ENCODE measurements at places on chromosomes 5 and 9.
A peak's percentile ranks its signal among the peaks of the same experiment; 100 is the strongest.

DNA sequence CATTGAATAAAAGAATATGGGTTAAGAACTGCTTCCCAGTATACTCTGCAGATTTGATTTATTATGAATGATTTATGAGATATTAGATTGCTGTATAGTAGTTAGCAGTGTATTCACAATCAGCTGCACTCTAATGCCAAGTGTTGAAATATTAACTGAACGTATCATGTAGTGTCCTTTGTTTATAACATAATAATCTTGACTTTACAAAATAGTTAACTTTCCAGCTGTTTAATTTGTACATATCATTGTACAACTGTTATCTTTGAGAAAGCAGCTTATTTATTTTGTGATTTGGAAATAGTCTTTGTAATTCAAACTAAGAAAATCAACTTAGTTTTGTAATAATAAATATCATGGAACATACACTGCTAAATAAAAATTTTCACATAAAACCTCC, 219.5 kb downstream of the RANBP17 start:
- DNase-seq = no peak

DNA sequence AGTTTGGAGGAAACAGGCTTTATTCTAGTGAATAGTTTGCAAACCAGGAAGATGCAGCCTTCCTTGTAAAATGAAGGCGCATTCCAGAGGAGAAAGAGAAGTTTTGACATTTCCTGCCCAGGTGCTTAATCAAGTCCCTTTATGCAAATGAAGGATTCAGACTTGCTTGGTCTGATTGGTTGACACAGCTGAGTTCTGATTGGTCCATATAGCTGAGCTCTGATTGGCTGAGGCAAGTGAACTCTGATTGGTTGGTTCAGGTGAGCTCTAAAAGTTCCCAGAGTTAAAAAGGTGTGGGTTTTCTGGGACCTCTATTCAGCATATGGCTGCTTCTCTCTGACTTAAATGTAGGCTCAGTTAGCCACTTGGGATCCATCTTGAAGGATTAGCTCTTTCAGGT, 151.0 kb downstream of the CACNA1B start:
- DNase-seq = peak; percentile 5

- peak; percentile 11 for DNase-seq
These were observed 154.2 kb upstream of the DAB2 start for GRCh38 chr5:39578887-39579497.

DNA sequence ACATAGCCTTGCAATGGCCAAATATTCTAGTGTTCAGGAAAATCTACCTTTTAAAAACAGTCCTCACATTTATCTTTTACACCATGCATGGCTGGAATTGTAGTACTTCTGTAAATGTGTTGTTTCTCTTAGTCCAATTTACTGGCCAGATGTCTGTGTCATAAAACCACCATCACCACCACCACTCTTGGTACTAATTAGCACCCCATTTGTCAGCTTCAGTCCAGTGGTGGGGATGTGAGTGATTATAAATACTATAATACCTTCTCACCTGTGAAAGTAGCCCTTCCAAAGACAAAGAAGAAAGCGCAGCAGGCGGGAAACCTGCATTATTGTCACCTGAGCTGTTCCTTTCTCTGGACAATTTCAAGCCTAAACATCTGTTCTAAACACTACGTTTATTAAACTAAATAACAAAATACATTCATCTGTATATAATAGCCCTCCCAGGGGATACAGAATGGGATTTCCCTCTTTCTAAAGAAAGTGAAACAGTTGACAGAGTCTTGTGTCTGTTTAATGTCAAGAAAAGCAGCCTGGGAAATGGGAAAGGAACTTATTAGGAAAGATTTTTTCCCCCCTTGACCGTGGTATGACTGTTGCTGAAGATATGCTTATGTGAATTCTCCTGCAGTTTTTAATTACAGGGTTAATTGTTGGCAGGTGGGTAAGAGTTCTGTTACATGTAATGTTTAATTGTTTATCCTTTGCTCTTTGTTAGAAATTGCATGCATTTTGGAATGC, 144.5 kb upstream of the NUDT12 start:
- DNase-seq = no peak

DNA sequence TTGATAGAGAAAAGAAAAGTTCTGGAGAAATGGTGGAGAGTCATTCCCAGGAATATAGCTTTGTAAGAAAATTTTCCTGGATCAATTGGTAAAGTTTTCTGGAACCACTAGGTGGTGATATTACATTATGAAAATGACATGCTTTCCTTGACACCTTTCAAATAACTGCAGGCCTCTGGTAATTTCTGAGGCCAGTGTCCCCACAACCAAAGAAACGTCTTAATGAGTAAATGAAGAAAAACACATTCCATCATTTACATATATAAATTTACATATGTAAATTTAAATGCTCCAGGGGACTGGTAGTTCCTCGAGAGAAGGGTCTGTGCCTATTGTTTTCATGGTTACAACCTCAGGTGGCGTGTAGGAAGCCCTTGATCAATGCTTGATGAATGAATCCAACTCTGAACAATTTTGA, 17.2 kb upstream of the RGS3 start:
- peak; percentile 76 for DNase-seq

DNA sequence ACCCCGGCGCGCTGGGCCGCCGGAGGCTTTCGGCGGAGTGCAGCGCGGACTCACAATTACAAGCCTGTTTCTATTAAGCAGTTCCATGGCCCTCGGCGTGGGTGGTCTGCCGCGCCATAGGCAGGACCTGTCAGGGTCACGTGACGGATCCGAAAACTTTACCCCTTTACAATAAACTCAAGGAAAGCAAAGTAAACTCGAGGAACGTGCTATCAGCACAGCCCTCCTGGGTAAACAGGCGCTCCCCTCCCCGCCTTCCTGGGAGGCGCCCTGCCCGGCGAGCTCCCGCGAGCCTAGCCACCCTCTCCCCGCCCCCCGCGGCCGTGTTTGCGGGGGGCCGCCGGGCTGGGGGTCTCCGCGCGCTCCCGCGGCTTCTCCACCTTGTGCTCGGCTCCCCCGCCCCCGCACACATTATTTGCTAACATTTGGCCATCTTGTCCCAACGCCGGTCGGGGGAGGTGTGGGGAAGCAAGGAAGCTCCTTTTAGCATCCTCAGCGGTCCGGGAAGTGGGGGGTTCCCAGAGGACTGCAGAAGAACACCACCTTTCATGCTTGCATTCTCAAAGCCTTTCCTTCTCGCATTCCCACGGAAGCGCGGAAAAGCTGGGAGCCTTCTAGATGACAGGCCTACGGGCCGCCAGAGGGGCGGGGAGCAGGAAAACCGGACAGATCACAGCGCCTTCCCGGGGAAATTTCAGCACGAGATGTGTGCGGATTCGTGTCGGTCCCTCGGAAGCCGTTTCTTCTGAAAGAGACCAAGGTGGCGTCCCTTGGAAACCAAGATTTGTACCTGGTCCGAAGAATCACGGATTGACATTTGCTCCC, at the start of gene PTCH1:
PTCH1 (minus strand) TSS at position 238 of the 825 bp plus-strand sequence.
- DNase-seq = no peak

DNA sequence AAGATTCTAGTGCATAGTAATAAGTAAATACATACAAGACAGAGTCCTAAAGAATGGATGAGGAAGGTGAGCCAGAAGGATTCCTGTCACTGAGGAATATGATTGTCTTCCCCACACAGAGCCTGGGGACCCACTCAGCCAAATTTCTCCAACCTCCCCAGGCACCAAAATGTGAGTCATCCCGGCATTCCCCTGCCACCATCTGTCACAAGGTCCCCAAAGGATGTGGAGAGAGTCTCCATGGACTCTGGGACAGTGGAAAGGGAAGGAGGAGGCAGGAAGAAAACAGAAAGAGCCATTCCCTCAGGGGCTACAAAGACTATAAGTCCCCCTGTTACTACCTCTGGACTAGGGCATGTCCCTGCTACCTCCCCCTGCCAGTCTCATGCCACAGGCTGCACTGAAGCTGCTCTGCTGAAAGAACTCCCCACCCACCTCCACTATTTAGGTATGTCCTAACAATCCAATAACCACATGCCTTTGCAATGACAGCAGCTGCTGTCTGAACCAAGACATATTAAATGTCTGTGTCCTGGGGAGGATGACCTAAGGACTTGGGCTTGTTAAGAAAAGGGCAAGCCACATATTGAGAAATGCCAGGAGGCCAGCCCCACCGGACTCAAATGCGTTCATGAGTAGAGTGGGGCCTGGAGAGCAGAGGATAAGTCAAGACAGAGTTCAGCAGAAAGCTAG, 10.7 kb upstream of the OR5C1 start:
- DNase-seq = no peak

DNA sequence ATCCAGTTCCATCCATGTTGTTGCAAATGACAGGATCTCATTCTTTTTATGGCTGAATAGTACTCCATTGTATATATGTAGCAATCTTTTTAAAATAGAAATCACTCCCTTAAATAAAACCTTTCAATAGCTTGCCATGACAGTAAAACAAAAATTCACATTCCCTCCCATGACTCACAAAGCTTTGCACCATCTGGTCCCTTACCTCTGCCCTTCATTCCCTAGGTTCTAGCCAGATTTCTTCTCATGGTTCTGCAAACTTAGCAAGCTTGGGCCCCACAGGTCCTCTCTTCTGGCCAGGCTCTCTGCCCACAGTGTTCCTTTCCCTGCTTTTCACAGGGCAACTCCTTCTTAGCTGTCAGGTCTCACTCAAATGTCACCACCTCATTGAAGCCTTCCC, 4.3 kb upstream of the SPOCK1 start:
- DNase-seq = no peak

GRCh38 chr5:110807169-110807568, 68.4 kb downstream of the SLC25A46 start:
- DNase-seq = no peak

- peak; percentile 64 for DNase-seq
These were observed 58.1 kb downstream of the NNT start for GRCh38 chr5:43661102-43661501.

DNA sequence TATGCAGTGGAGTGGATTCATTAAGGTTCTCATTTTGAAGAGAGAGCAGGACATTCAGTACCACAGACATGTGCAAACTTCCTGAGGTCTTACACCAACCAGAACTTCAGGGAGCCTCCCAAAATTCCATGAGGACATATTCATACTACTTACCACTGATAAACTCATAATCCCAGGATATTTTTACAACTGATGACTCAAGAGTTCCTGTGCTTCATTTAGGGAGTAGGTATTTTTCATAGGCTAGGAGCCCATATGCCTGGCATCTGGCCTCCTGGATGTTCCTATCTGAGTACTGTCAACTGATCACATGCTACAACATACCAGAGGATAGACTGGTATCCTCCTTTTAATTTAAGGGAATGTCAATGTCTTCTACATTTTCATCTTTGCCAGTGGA, 578.0 kb downstream of the EFNA5 start:
- no peak for DNase-seq
